ENCODE measurements at places on chromosomes 3 and 15. TPM values are rescaled to one million over a fixed set of nuclear protein-coding genes. Genes with fewer than 3 reads are reported as not detected.

The NGLY1 gene
- 32.1 TPM for total RNA-seq

The ARID3B gene
- 3.2 TPM for total RNA-seq

The DOCK3 gene
- total RNA-seq = under 0.01 TPM

The PLA2G4E gene
- not detected for total RNA-seq

The SV2B gene
- under 0.01 TPM for total RNA-seq

The NR2E3 gene
- under 0.01 TPM for total RNA-seq

The CYP1A2 gene
- total RNA-seq = not detected

The ALG1L2 gene
- total RNA-seq = 0.55 TPM

The CEP97 gene
- total RNA-seq = 16.3 TPM

The ALDH1L1 gene
- not detected for total RNA-seq

The TRPM1 gene
- not detected for total RNA-seq

The GOLIM4 gene
- 95.1 TPM for total RNA-seq

The COX17 gene
- total RNA-seq = 10.7 TPM

The WHAMM gene
- 4.2 TPM for total RNA-seq

The GPR156 gene
- total RNA-seq = 0.92 TPM

The CAV3 gene
- total RNA-seq = not detected

The CNTN3 gene
- 0.97 TPM for total RNA-seq

The CFAP44 gene
- 5.6 TPM for total RNA-seq

The WDR76 gene
- total RNA-seq = 11.5 TPM

The NDN gene
- 94.7 TPM for total RNA-seq

The FGD5 gene
- 0.59 TPM for total RNA-seq

The KNL1 gene
- total RNA-seq = 14.2 TPM

The MYO5A gene
- 30.6 TPM for total RNA-seq

The GOLGA8J gene
- not detected for total RNA-seq

The CASR gene
- not detected for total RNA-seq

The NOX5 gene
- total RNA-seq = 0.30 TPM

The LSAMP gene
- 5.7 TPM for total RNA-seq

The NANOGP8 gene
- not detected for total RNA-seq

The SOX14 gene
- total RNA-seq = not detected

The SGO1 gene
- total RNA-seq = 4.9 TPM

The MAN2A2 gene
- 27.2 TPM for total RNA-seq

The GADL1 gene
- total RNA-seq = not detected

The TRH gene
- total RNA-seq = not detected

The ATP2B2 gene
- not detected for total RNA-seq

The GRAMD2A gene
- 0.30 TPM for total RNA-seq

The ZBED2 gene
- total RNA-seq = not detected

The RBP2 gene
- total RNA-seq = not detected

The HEG1 gene
- 282 TPM for total RNA-seq

The COL8A1 gene
- 197 TPM for total RNA-seq

The TNNC1 gene
- 0.89 TPM for total RNA-seq

The BCL2A1 gene
- total RNA-seq = 2.1 TPM

The C3orf22 gene
- not detected for total RNA-seq

Data from smooth muscle cell of the umbilical artery (primary cell).